ENCODE measurements at places on chromosomes 1 and 21.

GRCh38 chr1:180762796-180763195 is 131.0 kb downstream of the XPR1 start:
- no peak for DNase-seq

DNA sequence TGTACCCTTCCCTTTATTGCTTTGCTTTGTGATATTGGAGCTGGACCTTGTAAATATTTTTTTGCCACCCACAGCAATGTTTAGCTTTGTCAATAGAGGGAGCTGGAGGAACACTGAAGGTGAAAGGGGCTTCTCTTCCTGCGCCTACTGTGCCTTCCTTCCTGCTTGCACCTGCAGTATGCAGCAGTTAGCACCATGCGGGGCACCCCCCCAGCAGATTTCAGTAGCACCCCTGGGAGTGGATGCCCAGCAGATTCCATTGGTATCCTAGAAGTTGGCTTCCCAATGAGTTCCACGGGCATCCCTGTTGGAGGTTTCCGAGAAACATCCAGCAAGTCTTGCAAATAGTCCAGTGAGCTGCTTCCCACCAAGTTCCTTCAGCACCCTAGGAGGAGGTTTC is 25.6 kb downstream of the S100A10 start:
- DNase-seq, result no peak

GRCh38 chr1:12565966-12566352 is 52.1 kb downstream of the DHRS3 start:
- no peak for DNase-seq

DNA sequence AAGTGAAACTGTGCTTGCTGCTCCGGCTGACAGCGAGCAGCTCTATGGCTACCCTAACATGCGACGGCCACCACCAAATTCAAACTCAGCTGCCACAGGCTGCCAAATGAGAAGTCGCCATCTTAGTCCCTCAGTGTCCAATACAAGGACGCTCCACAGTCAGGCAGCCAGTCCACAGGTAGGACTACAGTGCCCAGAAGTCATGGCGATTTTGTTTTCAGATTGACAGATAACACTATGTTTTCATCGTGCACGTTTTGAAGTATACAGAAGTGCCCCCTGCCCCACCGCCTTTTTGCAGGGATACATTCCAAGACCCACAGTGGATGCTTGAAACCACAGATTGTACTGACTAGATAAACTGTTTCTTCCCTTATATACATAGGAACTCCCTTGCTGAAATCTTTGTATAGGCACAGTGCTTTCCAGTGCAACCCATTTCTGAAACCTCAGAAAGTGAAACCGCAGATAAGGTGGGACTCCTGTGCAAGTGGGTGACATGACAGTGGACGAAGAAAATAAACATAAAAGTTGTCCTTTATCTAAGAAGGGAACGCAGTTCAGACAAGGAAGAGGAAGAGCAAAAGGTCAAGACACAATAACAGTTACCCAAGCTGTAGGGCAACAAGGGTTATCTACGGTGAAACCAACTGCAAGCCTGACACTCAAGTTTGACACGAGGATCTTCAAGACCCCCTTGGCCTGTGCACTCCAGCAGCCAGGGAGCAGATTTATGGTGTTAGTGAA is 52.2 kb downstream of the STX6 start:
- no peak for DNase-seq

DNA sequence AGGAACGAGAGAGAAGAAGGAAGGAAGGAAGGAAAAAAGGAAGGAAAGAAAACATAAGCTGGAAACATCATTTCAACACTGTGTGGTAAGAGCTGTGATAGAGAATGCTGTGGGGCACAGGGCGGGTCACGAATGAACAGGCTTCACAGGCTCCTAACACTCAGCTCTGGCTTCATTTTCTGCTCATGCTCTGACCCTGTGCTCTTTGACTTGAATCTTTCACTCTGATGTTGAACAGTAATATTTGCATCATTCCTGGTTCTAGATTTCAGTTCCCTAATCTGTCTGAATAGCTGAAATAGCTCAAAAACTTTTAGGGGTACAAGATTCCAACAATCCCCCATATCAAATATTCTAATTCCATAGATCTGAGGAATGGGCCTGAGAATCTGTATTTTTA is 207.3 kb downstream of the LHX8 start:
- DNase-seq, result no peak

- DNase-seq, result no peak
These were observed 290.8 kb downstream of the LRRC7 start for GRCh38 chr1:69858534-69858933.

- DNase-seq, result no peak
These were observed 52.6 kb upstream of the RC3H1 start for GRCh38 chr1:174074757-174075156.

DNA sequence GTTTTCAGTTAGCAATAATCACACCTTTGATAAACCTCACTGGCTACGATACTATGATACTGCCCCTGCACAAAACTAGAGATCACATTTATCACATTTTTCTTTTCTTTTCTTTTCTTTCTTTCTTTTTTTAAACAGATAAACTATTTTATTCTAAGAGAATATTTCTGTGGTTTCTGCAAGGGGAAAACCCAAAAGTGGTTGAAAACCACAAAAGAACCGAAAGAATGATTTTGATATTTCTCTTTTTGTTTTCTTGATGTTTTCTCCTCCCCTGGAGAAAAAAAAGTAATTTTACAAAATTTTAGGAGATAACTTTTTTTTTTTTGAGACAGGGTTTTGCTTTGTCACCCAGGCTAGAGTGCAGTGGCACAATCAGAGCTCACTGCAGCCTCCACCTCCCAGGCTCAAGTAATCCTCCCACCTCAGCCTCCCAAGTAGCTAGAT is 18.4 kb upstream of the FRRS1 start:
- DNase-seq, result no peak

DNA sequence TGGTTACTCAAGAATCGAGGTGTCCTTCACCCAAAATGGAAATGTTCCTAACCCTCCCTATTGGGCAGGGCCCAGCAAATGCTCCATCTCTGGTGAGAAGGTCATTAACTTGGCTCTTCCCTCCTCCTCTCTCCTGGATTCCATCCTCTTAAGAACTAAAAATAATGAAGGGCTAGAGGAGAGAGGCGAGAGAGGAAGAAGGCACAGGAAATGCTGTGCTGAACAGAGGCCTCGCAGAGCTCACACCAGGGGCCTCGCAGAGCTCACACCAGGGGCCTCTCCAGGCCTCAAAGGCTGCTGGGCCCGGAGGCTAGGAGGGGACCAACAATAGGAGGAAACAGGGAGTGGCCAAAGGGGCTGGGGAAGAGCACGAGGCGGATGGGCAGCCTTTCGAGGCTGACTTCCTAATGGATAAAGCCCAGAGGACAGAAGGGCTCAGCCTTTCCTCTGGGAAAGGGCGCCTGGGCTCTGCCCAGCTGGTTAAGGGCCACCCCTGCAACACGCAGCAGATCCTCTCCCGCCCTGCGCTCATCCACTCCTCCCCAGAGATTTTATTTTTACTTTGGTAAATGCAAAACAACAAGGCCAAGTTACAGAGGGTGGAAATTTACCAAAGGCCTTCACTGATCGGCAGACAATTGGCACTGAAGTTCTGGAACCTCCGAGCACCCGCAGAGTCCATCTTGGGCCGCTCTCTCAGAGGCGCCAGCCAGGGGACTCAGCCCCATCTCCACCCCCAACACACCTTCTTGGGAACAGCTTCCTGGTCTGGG is 78.5 kb downstream of the ITPKB start:
- DNase-seq, result peak; percentile 75

DNA sequence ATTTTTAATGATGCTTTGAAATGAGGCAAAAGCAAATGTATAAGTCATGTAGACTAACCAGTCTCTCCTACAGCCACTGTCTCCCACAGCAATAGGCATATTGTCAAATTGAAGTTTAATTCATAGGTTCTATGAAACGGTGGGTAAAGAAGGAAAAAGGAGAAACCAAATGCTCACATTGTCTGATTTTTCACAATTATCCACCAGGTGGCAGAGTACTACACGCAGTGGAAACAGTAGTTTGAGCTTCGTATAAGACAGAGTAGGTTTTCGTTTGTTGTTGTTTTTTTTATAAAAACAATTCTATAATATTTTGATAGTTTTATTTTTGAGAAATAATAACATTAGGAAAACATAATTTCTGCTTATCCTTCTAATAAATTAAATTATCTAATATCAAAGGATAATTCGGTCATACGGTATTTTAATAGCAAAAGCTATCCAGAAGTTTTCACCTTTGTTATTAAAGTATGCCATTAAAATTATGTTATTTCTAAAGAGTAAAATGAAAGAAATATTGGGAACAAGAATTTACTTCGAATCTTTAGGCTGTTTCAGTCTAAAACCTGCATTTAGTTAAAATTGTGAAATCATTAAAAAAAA is 39.1 kb downstream of the TYW3 start:
- no peak for DNase-seq

- no peak for DNase-seq
These were observed 12.4 kb downstream of the C1orf116 start for GRCh38 chr1:207020065-207020708.

GRCh38 chr1:101595881-101596374 is 359.1 kb downstream of the S1PR1 start:
- no peak for DNase-seq

- no peak for DNase-seq
These were observed 1.5 kb downstream of the ENAH start for GRCh38 chr1:225651376-225651871.

GRCh38 chr1:17908945-17909344 is 153.8 kb downstream of the ACTL8 start:
- no peak for DNase-seq

- DNase-seq, result peak; percentile 83
These were observed 80.6 kb upstream of the IPO9 start for GRCh38 chr1:201748335-201748734.

GRCh38 chr1:967466-968343 is 1.4 kb downstream of the PLEKHN1 start:
- no peak for DNase-seq

- no peak for DNase-seq
These were observed 5.5 kb upstream of the CNTN2 start for GRCh38 chr1:205037539-205037938.

GRCh38 chr1:48036710-48037355 is 39.6 kb upstream of the TRABD2B start:
- no peak for DNase-seq

GRCh38 chr1:224957696-224958095 is 28.2 kb downstream of the DNAH14 start:
- DNase-seq, result no peak

GRCh38 chr1:192516776-192517297 is 58.7 kb upstream of the RGS1 start:
- no peak for DNase-seq

DNA sequence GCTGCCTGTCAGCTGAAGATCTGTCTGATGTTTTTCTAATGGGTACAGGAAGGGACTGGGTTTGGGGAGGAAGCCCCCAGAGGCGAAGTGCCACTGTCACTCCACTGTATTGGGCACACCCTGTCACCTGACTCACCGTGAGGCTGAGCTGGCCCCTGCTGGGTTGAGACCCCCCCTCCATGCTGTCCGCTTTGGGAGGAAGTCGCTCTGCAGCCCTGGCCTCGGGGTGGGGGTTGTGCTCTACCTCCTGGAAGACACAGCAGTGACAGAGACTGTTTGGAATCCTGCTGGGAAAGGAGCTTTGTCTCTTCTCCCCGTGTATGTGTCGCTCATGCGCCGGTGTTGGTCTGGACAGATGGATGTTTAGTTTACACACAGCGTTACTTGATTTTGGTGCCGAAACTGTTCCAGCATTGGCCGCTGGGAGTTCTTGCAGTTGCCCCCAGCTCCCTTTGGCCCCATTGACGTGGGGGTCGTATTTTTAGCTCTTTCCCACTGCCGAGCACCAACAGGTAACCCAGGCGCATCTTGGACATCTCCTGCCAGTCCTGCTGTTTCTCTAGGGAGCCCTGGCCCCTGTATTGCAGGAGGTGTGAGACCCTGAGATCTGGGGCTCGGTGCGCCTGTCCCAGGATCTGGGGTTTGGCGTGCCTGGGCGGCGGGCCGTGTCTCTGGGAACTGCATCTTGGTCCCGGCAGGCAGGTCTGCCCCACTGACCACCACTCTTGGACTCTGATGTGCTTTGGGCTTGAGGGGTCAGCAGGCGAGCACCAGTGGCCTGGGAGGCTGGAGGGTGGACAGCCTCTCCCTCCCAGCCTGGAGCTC is 30.3 kb downstream of the SLX9 start:
- DNase-seq, result no peak

GRCh38 chr1:152878042-152878441 is at the start of gene SMCP:
Gene SMCP, plus strand, starts transcription at chr1:152878322. Its CDS starts 6,101 bp downstream, at chr1:152884423.
- no peak for DNase-seq

DNA sequence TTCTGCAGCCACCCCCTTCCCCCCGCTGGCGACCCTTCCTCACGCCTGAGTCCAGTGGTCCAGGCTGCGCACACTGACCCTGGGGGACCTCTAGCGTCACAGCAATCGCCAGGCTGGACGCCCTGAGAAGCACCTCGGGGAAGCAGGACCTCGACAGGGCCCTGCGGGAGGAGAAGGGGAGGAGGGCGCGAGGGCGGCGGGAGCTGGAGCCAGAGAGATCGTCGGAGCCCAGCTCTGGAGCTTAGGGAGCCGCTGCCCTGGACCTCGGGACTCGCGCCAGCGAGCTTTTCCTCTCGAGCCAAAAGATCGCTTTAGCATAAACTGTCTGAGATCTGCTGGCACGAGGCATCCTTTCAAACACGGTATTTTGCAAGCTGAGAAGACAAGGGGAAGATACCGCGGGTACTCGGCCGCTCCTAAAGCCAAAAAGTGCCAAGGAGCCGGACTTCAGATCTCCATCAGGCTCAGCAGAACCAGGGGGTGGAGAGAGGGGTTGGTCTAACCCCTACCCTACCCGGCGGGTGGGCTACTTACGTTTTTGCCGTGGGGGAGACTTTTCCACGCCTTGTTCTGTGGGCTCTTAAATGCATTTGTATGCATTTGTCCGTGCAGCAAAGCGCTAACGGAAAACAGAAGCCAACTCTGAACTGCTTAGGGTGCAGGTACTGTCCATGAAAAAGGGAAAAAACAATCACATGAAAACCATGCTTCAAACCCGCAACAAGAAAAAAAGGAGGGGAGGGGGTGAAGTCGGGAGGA is 586 bp downstream of the COL24A1 start:
- DNase-seq, result peak; percentile 77

DNA sequence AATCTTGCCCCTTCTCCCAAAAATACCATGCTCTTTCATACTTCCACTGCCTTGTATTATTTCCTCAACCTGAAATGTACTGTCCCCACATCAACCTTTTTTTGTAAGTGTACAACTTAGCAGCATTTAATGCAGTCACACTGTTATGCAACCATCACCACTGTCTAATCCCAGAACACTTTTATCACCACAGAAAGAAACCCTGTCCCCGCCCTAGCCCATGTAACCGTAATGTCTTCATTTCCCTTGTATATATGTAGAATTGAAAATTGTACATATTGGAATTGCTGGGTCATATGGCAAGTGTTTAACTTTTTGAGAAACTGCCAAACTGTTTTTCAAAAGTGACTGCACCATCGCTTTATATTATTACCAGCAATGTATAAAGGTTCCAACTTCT is 37.4 kb downstream of the PTP4A2 start:
- no peak for DNase-seq
